Posterior vena cava (tissue), 2 donors: ENCODE measurements at places on chromosomes 2 and 18.

DNA sequence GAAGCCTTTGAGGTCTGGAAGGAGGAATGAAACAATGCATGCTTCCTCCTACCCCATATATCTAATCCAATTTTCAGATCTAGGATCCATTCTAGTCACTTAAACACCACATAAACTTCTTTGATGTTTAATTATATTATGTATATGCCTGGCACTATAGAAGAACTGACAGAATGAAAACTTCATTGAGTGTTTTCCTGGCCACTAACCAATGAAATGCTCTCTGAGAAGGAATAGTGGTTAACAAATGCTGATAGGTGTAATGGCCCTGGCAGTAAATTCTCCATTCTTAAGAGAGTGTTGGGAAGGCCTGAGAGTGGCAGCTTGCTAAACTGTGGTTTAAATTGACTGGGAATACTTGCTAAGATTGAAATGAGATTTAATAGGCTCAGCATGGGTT lies 710.0 kb downstream of the LRRTM4 start:
- DNase-seq: no peak

DNA sequence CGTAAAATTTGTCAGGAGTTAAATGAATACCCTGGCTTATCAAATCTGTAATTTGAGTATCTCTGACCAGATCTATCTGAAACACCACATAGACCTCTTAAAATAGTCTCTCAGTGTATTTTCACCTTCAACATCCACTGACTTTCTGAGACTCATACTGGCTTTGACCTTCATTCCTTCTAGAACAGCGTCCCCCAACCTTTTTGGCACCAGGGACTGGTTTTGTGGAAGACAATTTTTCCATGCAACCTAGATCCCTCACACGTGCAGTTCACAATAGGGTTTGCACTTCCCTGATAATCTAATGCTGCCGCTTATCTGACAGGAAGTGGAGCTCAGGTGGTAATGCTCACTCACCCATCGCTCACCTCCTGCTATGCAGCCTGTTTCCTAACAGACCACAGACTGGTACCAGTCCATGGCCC lies 3.2 kb downstream of the NBAS start:
- no peak for DNase-seq

- peak; percentile 62 for DNase-seq
Observed at GRCh38 chr2:119181391-119181790, 22.8 kb upstream of the C1QL2 start.

GRCh38 chr2:172484253-172484652 lies 56.9 kb downstream of the ITGA6 start:
- DNase-seq: no peak

- no peak for DNase-seq
Observed at GRCh38 chr2:230788554-230789175, 76.0 kb downstream of the CAB39 start.

DNA sequence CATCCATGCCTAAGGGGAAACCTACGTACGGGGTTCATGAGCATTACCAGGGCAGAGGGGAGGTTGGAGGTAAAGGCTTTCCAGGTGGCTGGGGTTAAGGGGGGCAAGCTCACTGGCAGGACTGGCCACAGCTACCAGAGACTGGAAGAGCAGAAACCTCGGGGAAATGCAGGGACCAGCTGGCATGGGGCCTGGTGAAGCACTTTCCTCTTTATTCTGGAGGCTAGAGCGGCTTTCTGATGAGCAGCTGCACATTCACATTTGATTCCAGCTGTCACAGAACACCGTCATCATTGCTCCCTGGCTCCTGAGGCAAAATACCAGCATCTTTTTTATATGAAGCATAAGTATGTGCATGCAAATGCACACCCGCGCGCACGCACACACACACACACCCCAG lies 28.7 kb upstream of the LRRC30 start:
- no peak for DNase-seq

GRCh38 chr2:60585276-60585675 lies 31.8 kb upstream of the BCL11A start:
- DNase-seq: peak; percentile 70

DNA sequence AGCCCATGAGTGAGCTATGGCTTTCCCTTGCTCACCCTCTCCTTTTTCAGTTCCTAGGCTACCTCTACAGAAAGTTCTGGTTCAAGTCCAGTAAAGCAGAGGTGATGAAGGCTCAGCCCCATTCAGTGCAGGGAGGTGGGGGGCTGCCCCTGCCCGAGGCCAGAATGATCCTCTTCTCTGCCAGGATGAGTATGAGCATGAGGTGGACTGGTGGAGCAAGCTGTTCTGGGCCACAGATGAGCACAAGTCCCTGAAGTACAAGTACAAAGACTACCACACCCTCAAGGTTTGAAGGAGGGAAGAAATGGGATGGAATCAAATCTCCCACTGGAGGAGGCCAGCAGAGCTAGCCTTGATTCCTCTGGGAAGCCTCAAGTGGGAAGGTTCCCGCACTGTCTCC lies 42.4 kb downstream of the LMAN2L start:
- DNase-seq: no peak

DNA sequence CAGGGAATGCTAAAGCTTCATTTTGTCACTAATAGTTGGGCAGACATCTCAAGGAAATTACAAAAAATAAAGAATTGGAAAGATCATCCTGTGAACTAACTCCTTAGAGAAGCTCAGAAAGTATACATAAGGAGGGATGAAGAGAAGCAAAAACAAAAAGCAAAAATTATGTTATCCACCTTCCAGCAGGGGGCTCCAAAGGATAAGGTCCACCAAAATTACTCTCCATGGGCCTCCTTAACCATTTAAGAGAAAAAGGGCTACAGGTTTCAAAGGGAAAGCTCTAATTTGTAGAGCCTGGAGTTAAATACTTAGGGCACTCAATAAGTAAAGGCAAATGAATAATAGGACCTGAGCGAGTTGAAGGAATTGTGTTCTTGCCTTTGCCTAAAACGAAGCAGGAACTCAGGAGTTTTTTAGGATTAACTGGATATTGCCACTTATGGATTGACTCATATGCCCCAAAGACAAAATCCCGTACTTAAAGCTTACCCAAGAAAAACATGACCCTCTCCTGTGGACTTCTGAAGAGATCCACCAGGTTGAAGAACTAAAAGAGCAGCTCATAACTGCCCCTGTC lies 1167.9 kb downstream of the DSC3 start:
- DNase-seq: no peak

- no peak for DNase-seq
Observed at GRCh38 chr2:136086253-136087016, 31.5 kb downstream of the CXCR4 start.

DNA sequence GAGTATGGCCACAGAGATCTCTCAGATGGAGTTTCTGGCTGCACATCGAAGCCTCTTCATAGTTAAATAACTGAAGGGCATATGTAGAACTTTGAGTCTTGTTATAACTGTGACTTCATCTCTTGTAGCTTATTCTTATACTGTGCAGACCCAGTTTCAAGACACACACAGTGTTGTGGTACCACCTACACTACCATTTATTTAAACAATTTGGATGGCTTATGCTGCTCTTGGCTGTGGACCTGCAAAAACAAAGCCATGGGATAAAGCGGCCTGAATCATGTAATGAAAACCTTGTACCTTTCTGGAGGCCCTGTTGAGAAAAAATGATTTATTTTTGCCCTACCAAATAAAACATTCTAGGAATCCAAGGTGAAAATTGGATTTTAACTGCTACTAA lies 262.8 kb upstream of the RASGRP3 start:
- DNase-seq: no peak

DNA sequence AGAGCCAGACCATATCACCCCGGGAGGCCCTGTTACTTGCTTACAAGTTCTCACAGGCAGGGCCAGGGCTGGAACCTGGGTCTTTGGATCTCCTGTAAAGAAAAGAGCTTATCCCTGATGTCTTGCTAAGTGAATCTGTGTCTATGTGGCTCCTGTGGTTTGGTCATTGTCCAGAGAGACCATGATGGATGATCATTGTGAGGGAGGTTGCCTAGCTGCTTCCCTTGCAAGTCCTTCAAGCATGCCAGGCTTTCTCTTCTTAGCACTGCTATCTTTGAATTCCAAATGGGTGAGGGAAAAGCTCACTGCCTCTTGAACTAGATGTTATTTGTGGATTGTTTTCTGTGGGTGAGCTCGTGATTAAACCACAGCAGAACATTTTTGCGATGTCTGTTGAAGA lies 151.6 kb downstream of the FSHR start:
- no peak for DNase-seq

- DNase-seq: no peak
Observed at GRCh38 chr2:70035344-70035844, 51.9 kb upstream of the PCBP1 start.

GRCh38 chr2:201122276-201122675 lies 6.3 kb downstream of the CFLAR start:
- DNase-seq: no peak

- DNase-seq: no peak
Observed at GRCh38 chr2:185202945-185203528, 535.6 kb upstream of the FSIP2 start.

- no peak for DNase-seq
Observed at GRCh38 chr2:156908825-156909224, 348.7 kb upstream of the GALNT5 start.

GRCh38 chr2:117621326-117621725 lies 193.2 kb upstream of the DDX18 start:
- DNase-seq: no peak
